NCI-H774 (cell line): ENCODE measurements at places on chromosomes 7 and 10.

DNA sequence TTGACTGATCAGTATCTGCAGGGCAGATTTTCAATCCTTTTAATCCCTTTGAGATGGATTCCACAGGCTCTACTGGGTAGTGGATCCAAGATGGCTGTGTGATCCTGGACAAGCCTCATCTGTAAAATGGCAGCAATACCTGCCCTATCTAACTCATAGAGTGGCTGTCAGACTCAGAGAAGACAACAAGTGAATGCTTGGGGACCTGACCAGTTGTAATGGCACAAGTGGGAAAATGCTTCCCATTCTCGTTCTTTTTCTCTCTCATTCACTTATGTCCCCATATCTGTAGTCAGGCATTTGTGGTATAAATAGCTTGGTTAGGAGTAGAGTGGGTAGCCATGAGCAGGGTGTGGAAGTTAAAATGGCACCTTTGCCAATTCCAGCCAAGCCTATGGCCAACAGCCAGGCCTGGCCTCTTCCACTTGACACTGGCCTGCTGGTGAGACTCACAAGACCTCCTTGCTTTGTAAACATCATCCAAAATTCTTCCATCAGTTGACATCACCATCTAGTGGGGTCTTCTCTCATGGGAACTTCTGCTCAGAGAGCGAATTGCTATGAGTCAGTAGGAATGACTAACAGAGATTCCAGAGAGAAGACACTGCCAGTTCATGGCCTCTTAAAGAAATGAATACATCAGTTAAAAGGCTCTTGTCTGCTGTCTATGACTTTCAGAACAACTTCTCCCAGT, 150.1 kb downstream of the PLPP4 start:
- no peak for DNase-seq

DNA sequence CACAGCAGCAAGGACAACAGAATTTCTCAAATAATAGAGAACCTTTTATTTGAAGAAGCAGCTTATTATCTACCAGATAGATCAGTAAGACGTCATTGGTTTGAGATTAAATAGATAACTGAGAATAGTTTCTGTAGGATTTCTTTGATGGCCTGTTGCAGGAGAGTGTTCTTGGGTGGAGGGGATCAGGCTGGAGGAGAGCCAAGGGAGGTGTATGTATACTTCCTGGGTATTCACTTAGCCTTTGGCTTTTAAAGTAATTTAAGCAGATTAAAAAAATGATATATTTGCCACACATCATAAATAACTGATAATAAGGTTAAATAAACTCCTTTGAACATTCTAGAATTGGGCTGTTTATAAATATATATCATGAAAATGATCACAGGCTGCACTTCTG, 486.1 kb upstream of the IGFBP3 start:
- DNase-seq, result no peak

- DNase-seq, result no peak
These were observed 163.6 kb downstream of the SUGCT start for GRCh38 chr7:40298421-40298820.

DNA sequence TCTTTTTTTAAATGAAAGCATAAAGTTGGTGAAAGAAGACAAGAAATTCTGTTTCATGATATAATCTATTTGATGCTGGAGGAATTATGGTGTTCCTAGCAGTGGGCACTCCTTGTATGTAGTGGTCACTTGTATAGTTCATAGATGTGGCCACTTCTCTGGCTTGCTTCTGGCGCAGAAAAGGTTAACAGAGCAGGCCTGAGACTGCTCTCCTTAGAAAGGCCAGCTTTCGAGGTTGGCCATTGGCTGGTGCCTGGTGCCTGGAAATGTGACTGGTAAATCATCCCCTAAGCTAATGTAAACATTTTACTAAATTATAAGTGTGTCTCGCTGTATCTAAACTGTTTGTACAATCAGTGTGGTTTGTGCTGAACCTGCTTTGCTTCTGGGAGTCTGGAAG, 276.1 kb downstream of the PHTF2 start:
- DNase-seq, result peak; percentile 43

DNA sequence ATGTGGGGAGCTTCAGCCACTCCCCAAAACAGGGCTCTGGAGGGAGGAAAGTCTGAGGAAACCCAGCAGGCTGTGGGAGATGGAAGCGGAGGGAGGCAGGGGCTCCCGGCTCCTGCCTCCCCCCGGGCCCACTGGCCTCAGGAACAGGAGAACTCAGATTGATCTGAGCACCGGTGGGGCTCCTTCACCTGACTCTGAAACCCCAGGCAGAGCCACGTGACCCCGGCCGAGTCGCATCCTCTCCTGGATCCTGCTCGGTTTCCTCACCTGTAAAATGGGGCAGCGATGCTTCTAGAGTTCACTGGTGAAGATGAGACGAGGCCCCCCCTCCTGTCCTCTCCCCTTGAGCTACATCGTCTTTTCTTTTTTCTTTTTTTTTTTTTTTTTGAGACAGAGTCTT, 33.6 kb downstream of the TCERG1L start:
- DNase-seq, result no peak

DNA sequence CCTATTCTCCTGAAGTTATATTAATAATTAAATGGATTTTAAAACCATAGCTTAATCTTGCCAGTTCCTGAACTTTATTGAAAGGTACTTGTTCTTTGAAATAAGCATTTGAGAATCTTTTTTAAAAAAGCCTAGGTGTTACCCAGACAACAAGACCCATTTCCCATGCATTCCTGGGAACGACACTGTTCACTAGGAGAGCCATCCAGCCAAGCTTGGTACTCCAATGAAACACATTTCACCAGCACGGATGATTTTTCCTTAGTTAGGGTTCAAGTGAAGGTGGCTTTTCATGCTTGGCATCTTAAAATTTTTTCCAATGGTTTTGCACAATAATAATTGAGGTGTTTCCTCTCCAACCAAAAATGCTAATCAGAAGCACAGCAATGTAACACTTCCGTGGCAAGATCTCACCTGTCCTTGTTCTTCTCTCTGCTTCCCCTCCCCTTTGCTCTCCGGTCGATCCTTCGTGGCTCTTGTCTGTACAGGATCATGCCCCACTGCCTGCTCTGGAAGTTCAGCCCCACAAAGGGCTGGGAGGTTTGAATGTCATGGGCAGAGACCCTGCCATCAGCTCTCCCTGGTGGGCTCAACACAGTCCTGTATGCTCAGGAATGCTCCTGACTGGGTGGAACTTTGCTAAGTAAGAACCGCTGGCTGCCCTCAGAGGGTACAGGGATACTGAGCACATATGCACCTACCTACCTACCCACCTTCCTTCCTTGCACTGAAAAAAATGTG, 69.7 kb upstream of the AQP1 start:
- no peak for DNase-seq

GRCh38 chr7:45174328-45174610, 16.7 kb downstream of the RAMP3 start:
- DNase-seq, result no peak

GRCh38 chr10:72243822-72244437, 27.9 kb upstream of the ASCC1 start:
- DNase-seq, result no peak

DNA sequence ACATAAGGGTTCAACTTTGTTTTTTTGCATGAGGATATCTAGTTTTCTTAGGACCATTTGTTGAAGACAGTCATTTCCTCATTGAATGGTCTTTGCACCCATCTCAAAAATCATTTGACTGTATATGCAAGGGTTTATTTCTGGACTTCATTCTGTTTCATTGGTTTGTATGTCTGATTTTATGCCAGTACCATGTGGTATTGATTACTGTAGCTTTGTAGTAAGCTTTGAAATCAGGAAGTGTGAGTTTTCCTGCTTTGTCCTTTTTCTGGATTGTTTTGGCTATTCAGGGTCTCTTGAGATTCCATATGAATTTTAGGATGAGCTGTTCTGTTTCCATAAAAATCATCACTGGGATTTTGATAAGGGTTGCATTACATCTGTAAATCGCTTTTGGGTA, 63.9 kb downstream of the SND1 start:
- no peak for DNase-seq

DNA sequence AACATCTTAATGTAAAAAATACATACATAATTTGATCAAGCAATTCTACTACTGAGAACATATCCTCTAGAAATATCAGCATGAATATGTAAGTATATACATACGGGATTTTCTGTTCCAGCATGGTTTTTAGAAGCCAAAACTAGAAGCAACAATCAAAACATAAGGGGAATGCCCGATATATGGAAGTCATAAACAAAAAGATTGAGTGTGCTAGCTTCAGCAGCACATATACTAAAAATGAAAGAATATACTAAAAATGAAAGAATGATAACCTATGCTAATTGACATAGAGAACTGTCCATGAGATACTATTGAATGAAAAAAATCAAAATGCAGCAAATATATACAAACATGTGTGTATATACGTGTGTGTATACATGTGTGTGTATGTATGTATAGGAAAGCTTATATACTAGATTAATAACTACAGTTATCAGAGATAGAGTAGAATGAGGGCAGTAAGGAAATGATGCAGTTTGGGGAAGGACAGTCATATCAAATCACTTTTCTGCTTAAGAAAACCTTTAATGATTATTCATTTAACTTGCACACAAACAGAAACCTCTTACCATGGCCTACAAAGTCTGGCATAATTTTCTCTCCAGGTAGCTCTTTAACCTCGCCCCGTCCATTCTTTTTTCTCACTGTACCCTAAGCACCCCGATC, 72.9 kb downstream of the NPY start:
- DNase-seq, result no peak

GRCh38 chr10:79449181-79450146, 4.0 kb upstream of the ZCCHC24 start:
- DNase-seq, result no peak

DNA sequence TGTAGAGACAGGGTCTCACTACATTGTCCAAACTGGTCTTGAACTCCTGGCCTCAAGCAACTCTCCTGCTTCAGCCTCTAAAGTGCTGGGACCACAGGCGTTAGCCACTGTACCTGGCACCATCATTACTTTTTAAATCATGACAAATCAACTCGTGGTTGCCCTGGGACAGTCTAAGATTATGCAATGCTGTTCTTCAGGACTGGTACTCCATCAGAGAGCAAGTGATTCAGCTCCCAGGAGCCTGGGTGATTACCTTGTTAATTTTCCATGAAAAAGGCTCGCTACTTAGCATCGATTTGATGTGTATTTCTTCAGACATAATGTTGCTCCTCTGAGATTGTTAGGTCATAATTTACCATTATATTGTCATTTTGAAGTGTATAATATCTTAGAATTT, 158.9 kb upstream of the STEAP4 start:
- DNase-seq, result no peak
